ENCODE measurements at places on chromosomes 13 and 19.

GRCh38 chr19:55095260-55096060, 19.8 kb downstream of the EPS8L1 start:
- DNase-seq = no peak

GRCh38 chr19:19342086-19343015, 21.7 kb downstream of the MAU2 start:
- DNase-seq = no peak

DNA sequence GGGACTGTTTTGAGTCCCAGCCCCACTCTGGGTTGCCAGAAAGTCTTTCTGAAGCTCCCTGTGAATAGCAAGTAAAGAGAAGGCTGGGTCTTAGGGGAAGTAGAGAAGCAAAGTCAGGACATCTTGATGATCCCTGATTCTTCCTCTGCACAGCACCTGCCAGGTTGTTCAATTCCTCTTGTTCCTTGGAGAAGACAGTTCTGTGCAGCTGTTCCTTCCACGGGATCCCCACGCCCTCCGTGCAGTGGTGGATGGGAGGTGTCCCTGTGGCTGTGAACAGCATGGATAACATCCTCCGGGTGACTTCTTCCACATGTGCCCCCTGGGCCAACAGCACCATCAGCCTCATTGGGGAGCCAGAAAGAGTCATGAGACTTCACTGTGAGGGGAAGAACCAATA, 29.1 kb upstream of the IGLON5 start:
- no peak for DNase-seq

- no peak for DNase-seq
Measured at GRCh38 chr13:33345842-33346241, 60.3 kb upstream of the STARD13 start.

- no peak for DNase-seq
Measured at GRCh38 chr19:13133241-13133870, 15.3 kb downstream of the NACC1 start.

GRCh38 chr13:93004919-93005318, 221.7 kb upstream of the GPC6 start:
- no peak for DNase-seq

DNA sequence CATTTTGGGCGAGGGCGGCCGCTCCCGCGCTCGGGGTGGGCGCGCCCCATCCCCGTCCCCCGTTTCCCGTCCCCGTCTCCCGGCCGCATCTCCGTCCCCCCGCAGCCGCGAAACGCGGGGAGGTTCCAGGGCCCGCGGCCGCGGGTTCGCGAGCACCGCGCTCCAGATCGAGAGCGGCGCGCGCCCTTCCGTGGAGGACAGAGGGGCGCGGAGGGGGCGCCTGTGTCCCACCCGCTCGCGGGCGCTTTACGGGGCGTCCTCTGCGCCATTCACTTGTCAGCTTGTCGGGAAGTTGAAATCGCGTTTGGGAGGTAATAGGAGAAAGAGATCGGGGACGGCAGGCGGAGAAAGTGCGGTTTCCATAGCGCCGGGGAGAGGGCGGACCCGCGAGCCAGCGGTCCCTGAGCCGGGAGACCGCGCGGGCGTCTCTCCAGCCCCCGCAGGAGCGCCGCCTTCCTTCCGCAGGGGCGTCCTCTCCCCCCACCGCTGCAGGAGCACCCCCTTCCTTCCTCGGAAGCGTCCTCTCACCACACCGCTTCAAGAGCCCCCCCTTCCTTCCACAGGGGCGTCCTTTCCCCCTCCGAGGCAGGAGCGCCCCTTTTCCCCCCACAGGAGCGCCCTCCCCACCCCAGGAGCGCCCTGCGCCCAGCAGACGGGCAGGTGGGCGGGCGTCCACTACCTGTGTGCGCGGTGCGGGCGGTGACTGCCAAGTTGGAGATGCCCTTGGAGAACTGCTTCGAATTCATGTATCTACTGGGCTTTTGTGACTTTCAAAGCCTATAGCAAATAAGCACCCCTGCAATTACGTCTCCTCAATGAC, 962 bp upstream of the IRS2 start:
- DNase-seq = peak; percentile 31

DNA sequence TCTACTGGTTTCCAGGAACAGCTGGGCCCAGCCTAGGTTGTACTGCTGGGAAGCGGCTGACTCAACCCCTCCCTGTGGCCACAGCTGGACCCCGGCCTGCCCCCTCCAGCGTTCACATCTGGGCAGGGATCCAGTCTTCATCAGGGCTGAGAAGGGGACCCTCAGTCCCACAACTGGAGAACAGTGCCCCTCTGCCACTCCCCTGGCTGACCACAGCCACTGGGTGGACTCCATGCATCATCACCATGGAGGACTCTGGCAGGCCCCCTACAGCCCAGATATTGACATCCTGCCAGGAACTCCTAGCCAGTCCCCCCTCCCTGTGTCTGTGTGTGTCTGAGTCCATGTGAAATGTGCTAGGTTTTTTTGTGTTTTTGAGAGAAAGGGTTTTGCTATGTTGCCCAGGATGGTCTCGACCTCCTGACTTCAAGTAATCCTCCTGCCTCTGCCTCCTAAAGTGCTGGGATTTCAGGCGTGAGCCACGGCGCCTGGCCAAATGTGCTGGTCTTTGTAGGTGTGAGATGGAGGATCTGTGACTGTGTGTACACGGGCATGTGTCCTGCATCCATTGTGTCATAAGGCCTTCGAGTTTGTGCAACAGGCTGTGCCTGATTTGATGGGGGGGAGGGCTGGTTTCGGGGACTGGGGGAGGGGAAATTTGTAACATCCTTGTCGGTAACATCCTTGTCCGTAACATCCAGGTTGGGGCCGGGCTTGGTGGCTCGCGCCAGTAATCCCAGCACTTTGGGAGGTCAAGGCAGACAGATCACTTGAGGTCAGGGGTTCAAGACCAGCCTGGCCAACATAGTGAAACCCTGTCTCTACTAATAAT, 4.0 kb upstream of the HOOK2 start:
- DNase-seq = no peak

DNA sequence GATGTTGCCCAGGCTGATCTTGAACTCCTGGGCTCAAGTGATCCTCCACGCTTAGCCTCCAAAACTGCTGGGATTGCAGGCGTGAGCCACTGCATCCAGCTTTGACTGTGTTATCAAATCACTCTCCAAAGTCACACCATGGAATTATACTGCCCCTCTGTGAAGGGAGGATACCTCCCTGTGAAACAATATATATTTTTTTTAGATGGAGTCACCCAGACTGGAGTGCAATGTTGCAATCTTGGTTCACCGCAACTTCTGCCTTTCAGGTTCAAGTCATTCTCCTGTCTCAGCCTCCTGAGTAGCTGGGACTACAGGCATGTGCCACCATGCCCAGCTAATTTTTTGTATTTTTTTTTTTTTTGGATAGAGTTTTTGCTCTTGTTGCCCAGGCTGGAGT, 7.7 kb downstream of the TYK2 start:
- DNase-seq = no peak

DNA sequence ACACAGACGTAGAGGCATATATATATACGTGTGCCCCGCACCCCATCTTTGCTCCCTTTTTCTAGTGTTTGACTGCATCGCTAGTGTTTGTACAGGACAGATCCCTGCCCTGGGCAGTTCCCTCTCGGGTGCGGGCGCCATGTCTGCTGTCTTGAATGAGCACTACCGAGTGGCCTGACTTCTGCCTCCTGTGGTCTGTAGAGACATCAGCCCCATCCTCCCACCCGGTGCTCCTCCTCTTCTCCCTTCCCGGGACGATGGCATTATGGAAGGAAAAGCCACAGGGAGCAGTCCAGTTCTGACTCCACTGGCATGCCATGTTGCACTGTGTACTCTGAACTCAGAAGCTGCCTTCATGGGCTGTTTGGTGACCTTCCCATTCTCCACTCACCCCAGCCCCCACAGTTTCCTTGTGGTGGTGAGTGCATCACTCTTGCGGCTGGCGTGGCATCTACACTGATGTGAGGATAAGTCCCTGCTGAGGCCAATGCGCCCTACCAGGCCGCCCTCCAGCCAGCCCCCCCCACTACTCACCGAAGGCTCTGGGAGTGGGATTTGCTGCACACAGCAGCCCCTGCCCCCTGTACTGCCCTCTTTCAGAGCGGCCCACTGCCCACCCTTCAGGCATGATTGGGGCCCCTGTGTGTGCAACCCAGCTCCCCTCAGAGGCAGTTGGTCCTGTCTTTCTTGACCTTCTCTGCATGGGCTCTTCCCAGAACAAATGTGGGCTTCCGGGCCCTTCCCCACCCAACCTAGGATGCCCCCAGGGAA, 25.2 kb downstream of the TDRD12 start:
- DNase-seq = no peak

DNA sequence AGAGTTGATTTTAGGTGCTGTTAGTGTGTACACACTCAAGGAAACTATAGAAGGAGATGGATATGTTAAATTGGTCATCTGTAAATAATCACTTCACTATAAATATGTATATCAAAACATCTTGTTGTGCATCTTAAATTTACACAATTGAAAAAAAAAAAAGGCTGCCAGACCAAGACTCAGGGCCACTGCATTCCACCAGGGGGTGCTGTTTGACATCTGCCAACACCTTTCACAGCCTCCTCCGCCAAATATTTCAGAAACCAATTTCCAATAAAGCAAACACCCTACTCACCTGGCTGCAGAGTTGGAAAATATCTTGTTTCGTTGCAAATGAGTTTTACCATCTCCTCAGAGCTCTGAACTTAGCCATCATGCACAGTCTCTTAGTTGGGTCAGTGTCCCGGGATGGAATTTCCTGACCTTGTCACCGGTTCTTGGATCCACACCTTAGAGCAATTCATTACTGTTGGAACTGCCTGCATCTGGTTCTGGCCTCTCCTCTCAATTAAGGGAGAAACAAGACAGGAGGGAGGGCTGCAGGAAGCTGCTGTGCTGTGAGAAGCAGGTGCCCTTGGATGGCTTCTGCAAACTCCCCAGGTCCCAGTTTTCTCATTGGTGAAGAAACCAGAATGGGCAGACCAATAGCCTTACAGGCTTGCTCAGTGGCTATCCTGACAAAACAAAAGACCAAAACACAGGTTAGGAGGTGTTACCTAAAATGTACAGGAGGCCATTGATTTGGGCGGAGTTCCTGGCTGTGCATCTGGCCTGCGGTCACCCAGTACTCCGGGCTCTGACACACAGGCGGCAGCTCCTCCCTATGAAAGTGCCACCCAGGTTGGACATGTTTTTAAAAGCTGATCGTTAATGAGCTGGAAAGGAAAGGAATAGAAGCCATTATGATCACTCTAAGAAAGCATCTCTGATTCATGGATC, 746.6 kb downstream of the UQCRFS1 start:
- DNase-seq = peak; percentile 5

GRCh38 chr13:105346141-105346775, 1189.2 kb downstream of the EFNB2 start:
- no peak for DNase-seq

- no peak for DNase-seq
Measured at GRCh38 chr19:1261538-1261797, 7.7 kb upstream of the CIRBP start.

DNA sequence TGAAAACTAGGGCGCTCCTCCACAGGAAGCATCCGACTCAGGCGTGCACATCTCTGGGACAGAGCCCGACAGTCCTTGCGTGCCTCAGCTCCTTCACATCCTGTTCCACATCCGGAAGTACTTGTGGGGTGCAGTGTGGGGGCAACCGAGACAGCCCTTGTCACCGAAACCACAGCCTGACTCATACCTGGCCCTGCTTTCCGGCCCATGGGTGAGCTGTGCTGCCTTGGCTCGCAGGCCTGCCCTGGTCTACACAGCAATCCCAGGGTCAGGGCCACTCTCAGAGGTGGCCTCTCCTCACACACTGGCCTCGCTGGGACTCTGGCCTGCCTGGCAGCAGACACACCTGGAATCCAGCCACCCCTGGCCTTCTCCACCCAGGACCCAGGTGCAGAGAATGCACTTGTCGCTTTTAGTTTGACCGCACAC, 100.4 kb downstream of the STK24 start:
- DNase-seq = peak; percentile 79

DNA sequence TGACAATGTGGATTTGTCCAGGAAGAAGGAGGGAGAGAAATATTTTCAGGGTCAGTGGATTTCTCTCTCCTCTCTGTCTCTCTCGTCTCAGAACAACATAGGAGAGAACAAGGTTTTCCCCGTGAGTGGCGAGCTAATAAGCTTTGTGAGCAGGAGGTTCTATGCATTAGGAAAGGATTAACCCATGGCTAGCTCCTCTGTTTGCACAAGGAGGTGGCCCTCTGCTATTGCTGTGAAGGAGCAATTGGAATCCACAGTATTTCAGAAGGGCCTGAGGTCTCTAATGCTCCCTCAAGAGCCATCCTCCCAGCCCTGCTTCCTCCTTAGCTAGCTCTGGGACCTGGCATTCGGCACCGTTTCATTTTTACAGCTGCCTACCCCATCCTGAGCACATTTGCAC, 288.9 kb upstream of the MAB21L1 start:
- no peak for DNase-seq

- no peak for DNase-seq
Measured at GRCh38 chr13:60754211-60755090, 357.4 kb downstream of the TDRD3 start.

DNA sequence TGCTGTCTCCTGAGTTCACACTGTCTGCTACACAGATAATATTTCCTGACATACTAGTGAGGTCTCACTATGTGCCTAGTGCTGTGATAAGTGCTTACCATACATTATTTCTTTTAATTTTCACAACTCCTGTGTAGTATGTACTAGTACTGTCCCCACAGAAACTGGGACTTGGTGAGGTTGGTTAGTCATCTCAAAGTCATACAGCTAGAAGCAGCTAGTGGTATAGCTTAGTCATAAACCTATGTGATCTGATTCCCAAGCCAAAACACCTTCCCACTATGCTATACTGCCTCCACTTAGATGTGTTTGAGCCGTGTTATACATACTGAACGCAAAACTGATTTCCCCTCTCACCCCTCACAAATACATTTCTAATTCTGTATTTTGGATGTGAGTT, 10.5 kb downstream of the MTMR6 start:
- DNase-seq = no peak

- DNase-seq = peak; percentile 69
Measured at GRCh38 chr19:41352609-41353465, 885 bp downstream of the TGFB1 start.

DNA sequence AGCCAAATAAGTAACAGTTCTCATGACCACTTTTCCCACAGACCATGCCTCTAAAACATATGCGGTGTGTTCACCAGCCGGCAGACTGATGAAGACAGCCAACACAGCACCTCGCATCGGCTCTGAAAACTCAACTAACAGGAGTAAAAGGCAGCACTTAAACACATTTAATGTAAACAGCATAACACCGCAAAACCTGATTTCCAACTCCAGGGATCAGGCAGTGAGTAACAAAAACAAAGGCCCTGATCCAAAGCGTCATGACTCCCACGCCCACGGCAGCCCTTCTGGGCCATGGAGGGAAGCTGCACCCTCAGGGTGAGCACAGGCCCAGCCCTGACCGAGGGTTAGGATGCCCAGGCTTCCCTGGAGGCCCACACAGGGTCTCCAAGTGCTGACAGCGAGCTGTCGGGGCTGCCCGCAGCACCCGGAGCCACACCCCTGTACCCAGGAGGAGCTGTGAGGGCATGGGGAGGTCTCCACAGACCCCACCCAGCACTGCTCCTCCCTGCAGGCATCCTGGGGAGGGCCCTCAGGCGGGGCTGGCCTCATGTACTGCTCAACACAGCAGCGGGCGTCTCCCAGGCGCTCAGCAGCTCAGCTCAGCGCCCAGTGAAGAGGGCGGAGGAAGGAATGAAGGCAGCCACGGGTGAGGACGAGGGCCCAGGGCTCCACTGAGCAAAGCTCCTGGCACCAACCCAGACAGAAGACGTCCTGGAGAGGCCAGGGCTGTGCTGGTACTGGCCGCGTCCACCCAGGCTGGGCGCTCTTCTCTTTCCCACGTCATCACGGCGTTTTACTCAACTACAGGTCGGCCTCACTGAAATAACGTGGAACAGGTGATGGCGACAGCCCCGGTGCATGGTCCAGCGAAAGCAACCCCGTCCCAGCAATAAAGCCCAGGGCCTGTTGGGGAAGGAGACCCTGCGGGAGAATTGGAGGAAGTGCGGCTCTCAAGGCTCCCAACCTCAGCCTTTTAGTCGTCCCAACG, 53.7 kb downstream of the RASA3 start:
- no peak for DNase-seq

All from effector CD4-positive, alpha-beta T cell (primary cell).